ENCODE measurements at places on chromosomes 1 and 21.

- no peak for DNase-seq
Observed at GRCh38 chr1:103074224-103074623, 34.1 kb downstream of the COL11A1 start.

DNA sequence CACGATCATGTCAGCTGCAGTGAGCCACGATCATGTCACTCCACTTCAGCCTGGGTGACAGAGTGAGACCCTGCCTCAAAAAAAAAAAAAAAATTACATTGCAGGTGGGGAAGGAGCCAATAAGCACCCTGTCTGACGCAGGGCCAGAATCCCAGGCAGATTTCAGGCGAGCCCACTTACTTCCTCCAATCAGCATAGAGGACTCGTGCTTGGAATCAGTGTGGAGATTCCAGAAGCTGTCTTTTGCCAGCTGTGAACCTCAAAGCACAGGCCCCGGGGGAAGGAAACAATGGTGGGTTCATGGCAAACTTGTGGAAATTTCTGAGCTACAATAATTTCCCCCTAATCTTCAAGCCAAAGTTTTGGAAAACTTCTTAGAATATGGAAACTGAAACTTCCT, 178.2 kb upstream of the ZNF644 start:
- DNase-seq = no peak

DNA sequence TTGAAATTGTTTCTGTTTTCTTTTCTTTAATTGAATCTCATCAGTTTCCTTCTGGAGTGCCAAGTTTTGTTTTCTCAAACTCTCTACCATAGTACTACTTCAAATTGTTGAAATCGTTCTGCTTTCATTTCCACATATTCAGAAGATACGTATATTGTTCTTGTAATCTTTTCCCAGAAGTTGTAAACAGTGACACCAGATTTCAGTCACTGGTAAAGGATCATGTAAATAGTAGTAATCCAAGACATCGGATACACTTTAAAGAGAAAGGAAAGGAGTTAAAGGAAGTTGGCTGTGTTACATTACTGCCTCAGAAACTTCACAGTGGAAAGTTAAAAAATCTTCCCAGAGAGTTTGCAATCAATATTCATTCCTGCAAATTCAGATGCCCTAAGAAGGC, 67.5 kb downstream of the RGL1 start:
- no peak for DNase-seq

DNA sequence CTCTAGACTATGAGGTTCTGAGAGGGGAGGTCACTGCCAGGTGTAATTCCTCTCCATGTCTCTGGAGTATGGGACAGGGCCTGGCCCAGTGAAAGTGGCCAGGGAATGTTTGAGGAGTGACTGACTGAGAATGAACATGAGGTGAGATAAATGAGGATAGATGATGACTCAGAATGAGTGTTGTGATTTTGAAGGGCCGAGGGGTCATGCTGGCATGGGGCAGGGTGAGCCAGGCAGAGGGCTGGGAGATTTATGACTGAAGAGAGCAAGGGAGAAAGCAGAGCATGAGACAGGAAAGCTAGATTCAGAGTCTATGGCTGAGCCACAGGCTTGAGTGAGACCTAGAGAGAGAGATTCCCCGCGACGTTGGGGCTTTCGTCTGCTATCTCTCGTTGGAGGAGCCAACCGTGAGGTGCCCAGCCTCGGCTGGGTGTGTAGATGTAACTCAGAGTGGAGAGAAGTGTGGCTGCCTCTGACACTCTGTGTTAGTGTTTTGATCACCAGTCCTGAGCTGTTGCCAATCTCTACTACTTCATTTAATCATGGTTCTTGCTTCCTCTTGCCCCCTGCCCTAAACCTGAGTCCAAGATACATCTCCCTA, 50.1 kb downstream of the FOXD2 start:
- DNase-seq = no peak

GRCh38 chr1:212601524-212601923, 7.0 kb upstream of the ATF3 start:
- no peak for DNase-seq

DNA sequence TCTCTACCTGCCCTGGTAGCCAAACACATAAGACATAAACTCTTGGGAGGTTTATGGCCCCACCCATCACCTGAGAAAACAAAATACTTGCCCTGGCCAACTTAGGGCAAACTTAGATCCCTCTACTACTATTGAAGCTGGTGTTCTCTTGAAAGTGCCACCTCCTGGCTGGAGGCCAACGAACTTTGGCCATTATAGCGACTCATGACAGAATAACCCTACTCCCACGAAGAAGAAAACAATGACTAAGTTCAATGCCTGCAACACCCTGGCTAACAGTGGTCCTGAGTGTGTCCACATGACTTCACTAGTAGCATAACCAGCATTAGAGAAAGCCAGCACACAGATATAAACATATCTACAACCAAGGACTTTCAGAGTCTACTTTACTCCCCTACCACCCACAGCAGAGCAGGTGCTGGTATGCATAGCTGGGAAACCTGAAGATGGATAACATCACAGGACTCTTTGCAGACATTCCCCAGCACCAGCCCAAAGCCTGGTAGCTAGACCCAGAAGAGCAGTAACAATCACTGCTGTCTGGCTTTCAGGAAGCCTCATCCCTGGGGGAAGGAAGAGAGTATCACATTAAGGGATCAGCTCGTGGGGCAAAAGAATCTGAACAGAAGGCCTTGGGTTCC, 81.0 kb downstream of the SLC30A10 start:
- no peak for DNase-seq

DNA sequence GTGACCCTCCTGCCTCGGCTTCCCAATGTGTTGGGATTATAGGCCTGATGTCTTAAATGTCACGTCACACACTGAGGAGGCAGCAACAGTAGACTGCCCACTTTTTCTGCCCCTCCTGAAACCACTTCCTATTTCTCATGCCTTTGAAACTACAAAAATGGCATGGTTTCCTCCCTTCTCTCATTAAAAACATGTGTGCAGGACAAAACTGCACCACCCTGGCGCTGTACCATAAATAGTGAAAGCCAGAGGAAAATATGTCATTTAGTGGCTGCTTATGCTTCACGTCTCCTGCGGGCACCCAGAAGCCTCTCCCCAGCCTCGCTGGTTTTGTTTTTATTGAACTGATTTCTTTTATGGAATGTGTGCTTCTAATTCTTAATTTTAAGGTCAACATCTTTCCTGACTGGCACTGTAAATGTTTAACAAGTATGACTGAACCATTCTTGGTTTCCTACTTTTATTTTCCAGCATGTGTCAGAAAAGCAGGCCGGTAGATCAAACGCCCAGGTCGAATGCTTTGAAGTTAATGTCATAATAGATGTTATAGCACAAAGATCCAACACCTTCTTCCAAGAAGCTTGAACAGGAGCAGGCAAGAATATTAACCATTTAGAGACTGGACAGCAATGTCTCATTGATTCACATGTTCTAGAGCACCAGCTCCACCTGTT, 59.6 kb upstream of the C1orf87 start:
- DNase-seq = no peak

GRCh38 chr1:10637400-10637799, 159.0 kb downstream of the CASZ1 start:
- DNase-seq = no peak

- DNase-seq = no peak
Observed at GRCh38 chr21:39184050-39184980, 1.1 kb upstream of the PSMG1 start.

- no peak for DNase-seq
Observed at GRCh38 chr1:153842006-153842471, 66.8 kb downstream of the SLC27A3 start.

DNA sequence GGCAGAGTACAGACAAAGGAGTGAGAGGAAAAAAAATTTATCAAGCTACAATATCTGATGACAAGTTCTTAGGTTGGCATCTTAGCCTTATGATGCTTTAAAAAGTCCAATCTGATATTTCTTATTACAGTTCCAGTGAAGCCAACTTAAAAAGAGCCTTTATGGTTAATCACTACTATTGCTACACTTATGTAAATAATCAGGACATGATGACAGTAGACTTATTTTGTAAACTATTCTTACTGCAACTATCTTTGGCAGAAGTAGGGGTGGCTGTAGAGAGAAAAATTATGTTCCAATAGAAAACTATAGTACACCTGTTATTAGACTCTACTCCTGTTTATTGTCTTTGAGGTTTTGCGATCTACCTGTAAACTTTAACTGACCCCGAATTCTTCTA, 25.8 kb upstream of the NUF2 start:
- DNase-seq = no peak

GRCh38 chr1:201022820-201023516, 546 bp downstream of the KIF21B start:
- DNase-seq = peak; percentile 39

GRCh38 chr1:42733415-42734200, 6.4 kb downstream of the CLDN19 start:
- DNase-seq = no peak

- DNase-seq = no peak
Observed at GRCh38 chr1:11581445-11581991, 72.7 kb downstream of the FBXO2 start.

DNA sequence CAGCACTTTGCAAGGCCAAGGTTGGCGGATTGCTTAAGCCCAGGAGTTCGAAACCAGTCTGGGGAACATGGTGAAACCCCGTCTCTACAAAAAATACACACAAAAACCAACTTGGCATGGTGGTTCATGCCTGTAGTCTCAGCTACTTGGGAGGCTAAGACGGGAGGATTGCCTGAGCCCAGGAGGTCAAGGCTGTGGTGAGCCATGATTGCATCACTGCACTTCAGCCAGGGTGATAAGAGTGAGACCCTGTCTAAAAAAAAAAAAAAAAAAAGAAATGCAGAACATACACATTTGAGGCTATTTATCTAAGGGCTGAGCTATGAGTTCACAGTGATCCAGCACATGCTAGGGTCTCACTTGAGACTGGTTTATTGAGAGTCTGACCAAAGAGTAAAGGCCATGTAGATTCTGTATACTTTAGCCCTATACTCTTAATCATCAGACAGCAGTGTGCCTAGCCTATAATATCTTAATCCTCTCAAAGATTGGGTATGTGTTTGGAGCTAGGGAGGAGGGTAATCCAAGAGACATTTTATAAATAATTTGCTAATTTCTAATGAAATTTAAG, 23.9 kb downstream of the RNF2 start:
- no peak for DNase-seq

- DNase-seq = peak; percentile 21
Observed at GRCh38 chr1:67766141-67766978, 66.9 kb downstream of the GNG12 start.

DNA sequence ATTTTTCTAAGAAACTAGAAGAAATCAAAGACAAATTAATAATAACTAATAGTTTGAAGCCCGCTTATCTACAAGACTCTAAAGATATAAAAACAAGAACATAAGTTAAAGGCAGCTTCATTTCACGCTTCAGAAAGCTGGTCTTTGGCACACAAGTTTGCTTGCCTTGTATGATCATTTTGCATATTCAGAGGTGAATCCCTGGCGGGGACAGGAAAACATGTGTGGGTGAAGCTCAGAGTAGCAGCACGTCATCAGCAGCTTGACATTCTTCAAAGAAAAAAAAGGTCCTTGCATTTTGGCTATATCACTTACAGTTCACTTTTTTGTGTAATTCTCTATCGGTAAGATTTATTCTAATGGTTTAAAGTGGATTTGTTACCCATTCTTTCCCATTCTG, 1911.8 kb downstream of the MRPL39 start:
- DNase-seq = no peak

- no peak for DNase-seq
Observed at GRCh38 chr1:86084998-86085397, 71.6 kb downstream of the COL24A1 start.

DNA sequence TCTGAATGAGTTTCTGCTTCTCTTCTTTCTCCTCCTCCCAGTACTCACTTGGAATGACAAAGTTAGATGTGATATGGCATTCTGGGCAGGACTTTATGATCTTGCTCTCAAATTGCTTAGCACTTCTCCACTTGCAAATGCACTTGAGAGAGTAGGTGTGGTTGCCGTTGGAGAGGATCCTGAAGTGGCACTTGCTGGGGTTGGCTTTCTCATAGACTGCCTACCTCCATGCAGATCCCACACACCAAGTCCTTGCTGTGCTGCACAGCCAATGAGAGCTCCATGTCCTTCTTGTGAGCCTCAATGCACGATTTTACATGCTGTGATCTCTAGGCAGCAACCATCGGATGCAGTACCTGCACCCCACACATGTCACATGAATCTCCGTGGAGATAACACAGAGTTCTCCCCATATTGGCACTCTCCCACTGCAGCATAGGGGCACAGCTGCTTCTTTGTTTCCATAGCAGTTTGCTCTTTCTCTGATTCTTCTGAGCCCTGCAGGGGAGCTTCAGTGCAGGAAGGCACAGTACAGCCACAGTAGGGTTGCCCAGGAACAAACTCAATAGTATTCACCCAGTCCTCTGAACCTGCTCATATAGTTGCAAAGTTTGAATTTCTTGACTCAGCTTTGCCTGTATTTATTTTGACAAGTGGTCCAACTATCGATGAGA, 45.2 kb downstream of the ZNF691 start:
- no peak for DNase-seq

DNA sequence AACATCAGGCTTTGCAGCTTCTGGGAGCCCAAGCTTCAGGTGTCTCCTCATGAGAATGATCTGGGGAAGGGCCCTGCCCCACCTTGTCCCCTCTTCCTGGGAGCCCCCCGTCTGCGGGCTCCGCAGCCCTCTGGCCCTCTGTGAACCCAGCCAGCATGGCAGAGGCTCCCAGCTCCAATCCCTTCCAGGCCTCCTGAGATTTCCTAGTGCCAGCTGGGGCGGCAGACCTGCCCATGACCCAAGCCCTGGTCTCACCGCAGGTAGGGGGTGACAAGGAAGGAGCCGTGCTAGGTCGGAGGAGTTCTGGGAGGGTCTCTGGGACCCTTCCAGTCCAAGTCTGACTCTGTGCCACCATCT, 7.7 kb downstream of the PLEKHG5 start:
- DNase-seq = no peak

DNA sequence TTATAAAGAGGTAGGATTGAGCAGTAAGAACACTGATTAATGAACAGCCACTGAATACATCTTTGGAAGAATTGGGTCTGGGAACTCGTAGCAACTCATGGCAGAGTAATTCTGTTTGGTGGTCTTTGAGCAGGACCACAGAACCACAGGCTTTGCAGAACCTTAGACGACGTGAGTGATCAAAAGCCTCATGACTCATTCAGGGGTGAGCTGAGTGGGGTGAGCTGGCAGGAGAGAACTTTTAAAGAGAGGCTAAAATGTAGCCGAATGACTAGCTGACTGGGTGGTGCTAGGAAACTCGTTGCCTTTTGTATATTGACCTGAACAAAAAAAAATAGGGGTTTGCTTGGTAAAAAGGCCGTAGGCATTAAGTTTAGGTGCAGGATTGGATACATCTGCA, 313.8 kb downstream of the TGFB2 start:
- DNase-seq = no peak

GRCh38 chr1:29876902-29877301, 640.6 kb downstream of the PTPRU start:
- no peak for DNase-seq

- peak; percentile 30 for DNase-seq
Observed at GRCh38 chr1:159009704-159010361, at the start of gene IFI16. IFI16 (plus strand) TSS chr1:159009907; CDS start chr1:159014681, 4,774 bp downstream.

GRCh38 chr1:239224100-239224499, 162.3 kb upstream of the CHRM3 start:
- DNase-seq = no peak

Measured in stimulated activated CD4-positive, alpha-beta T cell treated with anti-CD3 and anti-CD28 coated beads, Interleukin-4, amount 100 ng/mL, for 1 hour (primary cell).